ENCODE measurements at places on chromosomes 7 and 10.

- DNase-seq = no peak
Measured at GRCh38 chr7:73871163-73872011, 10.4 kb downstream of the TMEM270 start.

- no peak for DNase-seq
Measured at GRCh38 chr7:326809-327232, 36.9 kb downstream of the FOXL3 start.

- no peak for DNase-seq
Measured at GRCh38 chr7:1829111-1829510, 159.0 kb downstream of the ELFN1 start.

DNA sequence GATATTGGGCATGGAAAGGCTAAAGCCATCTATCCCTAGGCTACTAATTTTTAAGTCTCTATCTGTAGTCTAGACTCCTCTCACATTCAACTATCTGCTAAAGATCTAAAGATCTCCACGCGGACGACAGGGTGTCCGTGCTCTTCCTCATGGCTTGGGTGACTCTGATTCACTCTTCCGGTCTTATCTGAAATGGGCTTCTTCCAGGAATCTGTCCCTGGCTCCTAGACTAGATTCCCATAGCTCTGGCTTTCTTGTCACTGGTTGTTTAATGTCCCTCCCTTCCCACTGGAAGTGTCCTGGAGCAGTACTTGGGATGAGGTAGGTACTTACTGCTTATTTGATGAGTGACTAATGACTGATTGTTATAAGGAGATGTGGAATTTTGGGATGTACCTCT, 62.0 kb upstream of the PODXL start:
- no peak for DNase-seq

GRCh38 chr7:44048031-44048795, 3.7 kb downstream of the DBNL start:
- no peak for DNase-seq

GRCh38 chr10:2948127-2948854, 119.1 kb upstream of the PFKP start:
- no peak for DNase-seq

- no peak for DNase-seq
Measured at GRCh38 chr7:71016401-71016800, 115.5 kb upstream of the GALNT17 start.

DNA sequence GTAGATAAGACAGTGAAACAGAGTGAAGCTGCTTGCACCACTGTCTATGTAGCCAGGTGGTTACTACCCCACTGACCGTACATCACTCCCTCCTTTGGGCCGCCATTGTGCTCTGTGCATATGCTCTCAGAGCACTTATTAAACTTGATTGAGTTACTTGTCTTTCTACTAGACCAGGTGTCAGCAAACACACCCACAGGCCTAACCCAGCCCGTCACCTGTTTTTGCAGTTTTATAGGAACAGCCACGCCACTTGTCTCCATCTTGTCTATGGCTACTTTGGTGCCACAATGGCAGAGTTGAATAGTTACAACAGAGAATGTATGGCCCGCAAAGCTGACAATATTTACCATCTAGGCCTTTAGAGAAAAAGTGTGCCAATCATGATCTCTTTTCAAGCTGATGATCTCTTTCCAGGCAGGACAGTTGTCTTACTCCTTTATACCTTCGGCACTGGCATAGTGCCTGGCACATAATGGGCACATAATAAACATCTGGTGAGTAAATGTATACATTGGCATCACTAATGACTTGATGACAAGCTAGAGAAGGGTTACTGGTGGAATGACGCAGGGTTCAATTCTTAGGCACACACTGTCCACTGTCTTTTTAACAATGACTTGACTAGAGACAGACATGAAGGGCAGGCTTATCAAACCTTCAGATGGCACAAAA, 36.7 kb downstream of the SORBS1 start:
- no peak for DNase-seq

GRCh38 chr10:102660888-102661657, 16.8 kb downstream of the TRIM8 start:
- DNase-seq = no peak

GRCh38 chr10:83538047-83538446, 601.3 kb upstream of the GHITM start:
- DNase-seq = no peak
